ENCODE measurements at places on chromosomes 16 and 17.
A peak's percentile ranks its signal among the peaks of the same experiment; 100 is the strongest.

GRCh38 chr16:30139583-30140481, 16.8 kb upstream of the MAPK3 start:
- no peak for DNase-seq

DNA sequence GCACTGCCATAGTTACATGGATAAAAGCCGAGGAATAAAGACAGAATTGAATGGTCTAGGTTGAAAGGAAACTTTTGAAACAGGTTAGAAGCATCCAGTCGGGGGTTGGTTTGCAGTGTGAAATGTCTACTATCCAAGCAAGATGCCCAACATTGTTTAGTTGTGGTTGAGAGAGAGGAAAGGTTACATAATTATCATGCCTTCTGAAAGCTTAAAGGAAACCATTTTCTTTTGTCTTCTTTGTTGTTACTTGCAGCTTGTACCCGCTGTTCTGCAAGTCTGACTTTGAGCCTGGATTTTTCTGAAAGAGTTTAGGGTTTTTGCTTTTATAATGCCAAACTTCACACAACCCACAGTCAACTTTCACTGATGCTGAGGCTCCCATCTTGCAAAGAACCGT, 167.9 kb downstream of the AXIN2 start:
- DNase-seq: no peak

DNA sequence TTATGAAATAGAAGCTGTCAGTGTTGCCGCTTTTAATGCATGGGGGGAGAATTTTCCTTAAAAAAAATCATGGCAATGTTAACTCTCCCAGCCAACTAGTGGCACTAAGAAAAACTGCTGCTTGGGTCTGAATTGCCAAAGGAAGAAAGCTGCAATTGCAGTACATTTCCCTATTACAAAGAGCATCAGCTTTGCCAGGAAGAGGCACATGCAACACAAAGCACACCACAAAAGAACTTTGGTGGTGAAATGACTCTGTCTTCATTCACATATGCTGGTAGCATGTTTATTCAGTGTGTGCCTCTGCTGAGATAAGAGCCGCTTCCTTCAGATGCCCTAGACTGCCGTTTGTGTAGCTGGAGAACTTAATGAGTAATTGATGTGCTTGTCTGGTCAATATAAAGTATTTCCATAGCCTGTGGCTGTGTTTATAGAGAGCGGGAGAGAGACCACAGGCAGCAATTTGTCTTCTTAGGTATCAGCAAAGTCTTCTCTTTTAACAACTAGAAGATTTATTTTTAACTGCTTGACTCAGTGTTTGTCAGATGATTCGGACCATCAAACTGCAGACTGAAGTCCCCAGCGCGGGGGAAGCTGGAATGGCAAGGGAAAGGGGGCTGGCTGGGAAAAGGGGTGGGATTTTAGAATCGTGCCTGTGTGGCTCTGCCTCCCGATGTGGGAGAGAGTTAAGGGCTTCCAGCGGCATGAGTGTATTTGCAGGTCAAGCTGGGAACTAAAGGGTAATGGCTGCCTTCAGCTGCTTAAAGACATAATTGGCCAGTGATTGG, 115.1 kb downstream of the MRTFB start:
- DNase-seq: no peak

GRCh38 chr17:10046786-10047785, 142.0 kb upstream of the RCVRN start:
- DNase-seq: no peak

DNA sequence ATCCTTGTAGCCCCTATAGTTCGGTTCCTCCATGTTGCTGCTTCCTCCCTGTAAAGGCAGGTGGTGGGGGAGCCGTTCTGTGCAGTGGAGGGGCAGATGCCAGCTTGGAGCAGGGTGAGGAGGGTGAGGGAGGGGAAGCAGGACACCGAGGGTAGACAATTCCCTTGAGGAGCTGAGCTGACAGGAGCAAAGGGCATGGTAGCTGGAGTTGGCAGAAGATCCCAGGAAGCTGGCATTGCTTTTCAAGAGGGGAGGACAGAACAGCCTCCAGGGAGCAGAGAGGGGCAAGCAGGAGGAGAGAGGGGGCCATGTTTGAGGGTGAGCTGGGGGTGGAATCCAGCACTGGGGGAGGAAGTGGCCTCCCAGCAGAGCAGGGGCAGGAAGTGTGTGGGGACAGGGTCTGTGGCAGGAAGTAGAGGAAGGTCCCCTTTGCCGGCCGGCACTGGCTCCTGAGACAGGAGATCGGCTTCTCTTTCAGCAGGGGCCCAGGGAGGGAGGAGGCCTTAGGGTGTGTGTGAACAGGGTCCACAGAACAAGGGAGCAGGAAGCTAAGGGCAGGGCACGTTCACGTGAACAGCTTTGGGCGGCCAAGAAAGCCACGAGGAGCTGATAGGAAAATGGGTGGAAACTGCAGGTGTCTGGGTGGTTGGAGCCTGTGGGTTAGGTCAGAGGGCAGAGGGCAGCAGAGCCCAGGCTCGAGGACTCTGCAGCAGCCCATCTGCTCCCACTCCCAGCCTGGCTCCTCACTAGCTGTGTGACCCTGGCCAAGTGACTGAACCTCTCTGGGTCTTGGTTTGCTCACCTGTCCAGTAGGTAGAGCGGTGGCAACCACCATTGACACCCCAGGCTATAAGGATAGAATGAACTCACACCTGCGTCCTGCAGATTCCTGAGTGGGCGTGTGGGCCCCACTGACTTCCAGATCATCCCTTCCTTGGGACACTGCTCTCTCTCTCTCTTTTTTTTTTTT, 17.5 kb upstream of the SPNS2 start:
- peak; percentile 49 for DNase-seq

DNA sequence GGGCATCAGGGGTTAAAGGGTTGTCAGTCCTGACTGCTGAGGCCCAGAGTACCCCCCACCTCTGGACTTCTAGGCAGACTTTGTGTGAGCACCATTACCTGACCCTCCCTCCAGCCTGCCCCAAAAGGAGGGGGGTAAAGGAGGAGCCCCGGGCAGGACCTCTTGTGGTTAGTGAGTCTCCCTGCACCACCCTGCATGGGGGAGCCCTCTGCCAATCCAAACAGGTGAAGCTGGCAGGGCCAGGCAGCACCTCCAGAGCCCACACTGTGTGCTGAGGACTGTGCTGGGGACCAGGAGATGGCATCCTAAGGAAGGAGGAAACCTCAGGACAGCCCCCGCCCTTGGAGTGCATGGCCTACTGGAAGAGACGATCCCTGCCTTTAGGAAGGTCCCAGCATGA, 2.6 kb upstream of the KRT14 start:
- DNase-seq: no peak

DNA sequence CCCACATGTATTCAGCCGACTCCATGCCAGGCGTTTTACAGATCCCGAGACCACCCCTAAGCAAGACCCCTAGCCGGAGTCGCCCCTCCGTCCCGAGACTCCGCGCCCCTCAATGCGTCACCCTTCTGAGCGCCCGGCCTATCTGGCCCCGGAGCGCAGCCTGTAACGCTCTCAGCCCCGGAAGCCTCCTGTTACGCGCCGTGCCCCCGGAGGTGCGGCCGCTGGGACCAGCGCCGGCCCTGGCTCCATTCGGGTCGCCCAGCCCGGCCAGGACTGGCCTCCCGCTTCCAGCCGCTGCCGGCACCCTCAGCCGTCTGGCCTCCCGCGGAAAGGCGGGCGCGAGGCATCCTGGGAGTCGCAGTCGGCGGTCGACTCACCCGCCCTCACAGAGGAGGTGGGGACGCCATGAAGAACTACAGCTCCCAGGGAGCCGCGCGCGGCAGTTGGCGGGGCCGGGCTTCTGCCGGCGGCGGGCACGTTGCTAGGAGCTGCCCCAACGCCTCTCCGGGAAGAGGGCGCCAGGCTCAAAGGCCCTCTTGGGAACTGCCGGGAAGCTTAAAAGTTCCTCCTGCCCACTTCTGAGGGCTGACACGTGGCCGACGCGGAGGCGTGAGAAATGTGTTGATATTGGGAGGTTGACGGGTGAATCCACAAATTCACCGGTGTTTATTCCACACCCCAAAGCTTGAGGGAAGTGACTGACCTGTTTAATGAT, at the start of gene FBF1:
Gene FBF1 (minus strand): TSS at position 316 of the 715 bp plus-strand sequence. CDS start 2,893 bp downstream, outside the sequence.
- peak; percentile 91 for DNase-seq

GRCh38 chr17:2202996-2203575, 100.5 kb downstream of the SMG6 start:
- no peak for DNase-seq

GRCh38 chr17:74386386-74386785, 19.1 kb downstream of the GPR142 start:
- DNase-seq: no peak

DNA sequence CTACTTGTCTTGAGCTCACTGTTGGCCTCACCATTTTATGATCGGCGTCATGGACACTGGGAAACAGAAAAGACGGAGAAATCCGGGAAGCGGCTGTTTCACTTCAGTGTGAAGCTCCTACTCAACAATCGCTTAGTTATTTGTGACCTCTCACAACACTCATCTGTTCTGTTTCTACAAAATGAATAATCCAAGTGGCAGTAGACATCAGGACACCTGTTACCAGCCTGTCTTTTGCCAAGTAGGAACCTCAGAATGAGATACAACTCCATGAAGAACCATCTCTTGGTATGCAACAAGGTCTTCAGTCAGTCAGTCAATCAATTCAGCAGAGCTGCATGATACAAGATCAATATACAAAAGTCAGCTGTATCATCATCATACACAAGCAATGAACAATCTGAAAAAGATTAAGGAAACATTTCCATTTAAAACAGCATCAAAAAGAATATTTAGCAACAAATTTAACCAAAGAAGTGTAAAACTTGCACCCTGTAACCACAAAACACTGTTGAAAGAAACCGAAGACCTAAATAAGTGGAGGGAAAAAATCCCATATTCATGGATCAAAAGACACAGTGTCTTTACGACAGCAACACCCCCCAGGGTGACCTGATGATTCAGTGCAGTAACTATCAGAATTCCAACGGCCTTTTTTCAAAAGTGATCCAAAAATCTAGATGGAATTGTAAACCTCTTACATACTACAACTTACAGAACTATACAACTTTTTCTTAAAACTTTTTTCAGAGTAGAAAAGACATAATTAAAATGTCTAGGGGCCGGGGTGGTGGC, 63.4 kb downstream of the ANKRD11 start:
- no peak for DNase-seq

DNA sequence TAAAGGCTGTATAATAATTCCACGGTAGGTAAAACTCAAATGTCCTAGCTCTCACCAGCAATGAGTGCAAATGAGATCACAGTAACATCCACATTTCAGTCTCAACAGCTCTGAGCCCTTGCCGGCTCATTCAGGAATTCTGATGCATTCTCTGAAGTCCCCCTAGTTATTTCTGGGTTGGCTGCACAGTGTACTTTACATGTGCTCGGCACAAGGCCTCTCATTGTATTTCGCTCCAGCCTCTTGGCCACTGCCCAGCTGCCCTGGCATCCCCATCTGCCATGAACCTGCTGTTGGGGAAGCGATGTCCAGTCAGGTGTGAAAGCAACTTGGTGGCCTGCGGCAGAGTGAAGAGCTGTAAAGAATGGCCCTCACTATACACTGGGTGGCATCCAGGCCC, 14.3 kb downstream of the PRCD start:
- DNase-seq: no peak

DNA sequence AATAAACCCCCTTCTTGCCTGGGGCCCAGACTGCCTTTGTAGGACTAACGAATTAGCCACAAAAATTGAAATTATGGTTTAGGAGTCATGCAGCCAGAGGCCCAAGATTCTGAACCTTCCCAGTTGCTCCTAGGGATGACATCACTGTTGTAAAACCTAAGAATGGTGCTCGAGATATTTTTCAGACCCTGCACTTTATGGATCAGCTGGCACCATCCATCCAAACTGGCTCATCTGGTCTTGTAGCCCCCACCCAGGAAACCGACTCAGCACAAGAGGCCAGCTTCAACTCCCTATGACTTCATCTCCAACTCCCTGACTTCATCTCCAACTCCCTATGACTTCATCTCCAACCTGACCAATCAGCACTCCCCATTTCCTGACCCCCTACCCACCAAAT, 10.9 kb upstream of the EVPL start:
- DNase-seq: no peak

DNA sequence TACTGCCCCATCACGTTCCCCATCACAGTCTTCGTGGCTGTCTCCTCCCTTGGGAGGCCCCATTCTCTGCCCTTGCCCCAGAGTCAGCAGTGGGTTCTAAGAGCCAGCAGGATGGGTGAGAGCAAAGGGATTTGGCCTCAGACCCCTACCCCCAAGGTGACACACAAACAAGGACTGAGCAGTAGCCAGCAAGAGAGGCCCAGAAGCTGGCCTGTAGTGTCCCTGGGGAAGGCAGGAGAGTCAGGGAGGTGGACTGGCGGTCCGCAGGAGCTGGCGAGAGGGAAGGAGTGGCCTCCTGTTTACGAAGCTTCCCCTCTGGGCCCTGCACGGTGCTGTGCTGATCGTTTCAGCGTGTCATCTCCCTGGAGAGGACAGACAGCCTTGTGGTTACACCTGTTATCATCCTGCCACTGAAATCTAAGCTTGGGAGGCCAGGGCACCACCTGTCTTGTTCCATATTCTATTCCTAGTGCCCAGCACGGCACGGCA, 8.4 kb downstream of the WDR81 start:
- no peak for DNase-seq

DNA sequence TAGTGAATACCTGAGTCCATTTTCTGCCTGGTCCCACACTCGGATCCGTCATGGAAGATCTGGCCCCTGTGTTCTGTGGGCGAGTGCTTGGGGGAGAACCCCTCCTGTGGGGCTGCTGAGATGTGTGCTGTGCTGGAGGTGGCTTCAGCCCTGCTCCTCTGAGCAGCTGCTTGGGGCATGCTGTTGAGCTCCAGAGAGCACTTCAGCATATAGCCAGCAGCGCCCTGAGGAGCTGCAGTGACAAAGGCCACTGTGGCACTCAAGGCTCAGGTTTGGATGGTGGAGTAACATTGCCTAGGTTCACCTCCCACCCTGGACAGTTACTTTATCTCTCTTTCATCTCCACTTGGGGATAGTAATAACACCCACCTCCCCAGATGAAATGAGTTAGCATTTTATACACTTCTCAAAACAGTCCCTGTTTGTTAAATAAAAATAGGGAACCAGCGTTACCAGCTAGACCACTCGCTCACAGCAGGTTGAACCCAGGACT, 75.3 kb downstream of the KSR1 start:
- no peak for DNase-seq

GRCh38 chr16:72722552-72722951, 325.4 kb downstream of the ZFHX3 start:
- DNase-seq: no peak

DNA sequence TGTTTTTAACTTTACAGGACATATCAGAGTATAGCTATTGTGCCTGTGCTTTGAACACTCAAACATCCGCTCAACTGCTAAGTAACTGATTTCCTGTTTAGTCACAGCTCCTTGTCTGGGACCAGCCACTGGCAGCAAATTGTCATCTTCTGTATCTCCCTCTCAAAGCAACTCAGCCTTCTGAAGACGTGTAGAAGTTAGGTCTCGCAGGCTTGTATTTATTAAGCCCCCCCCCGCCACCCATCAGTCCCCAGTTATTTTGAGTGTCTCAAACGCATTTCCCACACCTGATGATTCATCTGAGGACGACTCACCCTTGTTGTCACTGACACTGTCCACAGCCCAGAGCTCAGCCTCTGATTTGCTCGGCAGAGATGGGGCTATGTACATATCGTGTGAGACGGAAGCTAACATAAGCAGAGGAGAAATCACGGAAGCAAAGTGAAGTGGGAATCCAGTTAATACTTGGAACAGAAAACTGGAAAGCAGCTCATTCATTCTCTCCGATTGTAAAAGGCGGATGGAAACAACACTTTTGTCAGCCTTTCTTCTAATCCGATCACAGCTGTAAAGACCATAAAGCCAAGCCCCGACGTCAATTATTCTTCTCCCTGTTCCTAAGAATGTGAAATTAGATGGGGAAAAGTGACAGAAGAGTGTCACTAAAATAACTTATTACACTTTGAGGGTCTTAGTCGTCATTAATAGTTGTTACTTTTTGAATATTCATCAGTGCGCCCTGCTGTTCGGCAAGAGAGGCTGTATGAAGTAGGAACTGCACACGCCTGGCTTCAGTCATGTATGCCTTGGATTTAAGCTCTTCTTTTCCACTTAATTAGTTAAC, 64.2 kb downstream of the PITPNC1 start:
- DNase-seq: peak; percentile 61
